ENCODE measurements at places on chromosomes 1 and 21.

DNA sequence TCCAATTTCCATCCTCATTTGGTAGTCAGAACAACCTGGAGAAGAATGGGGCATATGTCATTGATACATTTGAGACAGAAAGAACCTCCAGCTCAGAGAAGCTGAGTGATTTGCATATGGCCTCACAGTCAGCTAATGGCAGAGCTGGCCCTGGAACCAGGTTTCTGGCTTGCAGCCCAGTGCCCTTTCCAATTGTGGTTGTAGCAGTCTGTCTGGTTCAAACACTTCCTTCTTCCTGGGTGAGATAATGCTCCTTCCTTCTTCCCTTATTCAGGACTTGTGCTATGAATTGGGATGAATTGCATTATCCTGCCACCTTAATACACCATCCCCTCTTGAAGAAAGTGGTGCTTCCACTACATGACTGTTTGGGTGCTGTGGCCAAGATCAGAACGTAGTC lies 24.2 kb downstream of the SLC5A9 start:
- DNase-seq: no peak

DNA sequence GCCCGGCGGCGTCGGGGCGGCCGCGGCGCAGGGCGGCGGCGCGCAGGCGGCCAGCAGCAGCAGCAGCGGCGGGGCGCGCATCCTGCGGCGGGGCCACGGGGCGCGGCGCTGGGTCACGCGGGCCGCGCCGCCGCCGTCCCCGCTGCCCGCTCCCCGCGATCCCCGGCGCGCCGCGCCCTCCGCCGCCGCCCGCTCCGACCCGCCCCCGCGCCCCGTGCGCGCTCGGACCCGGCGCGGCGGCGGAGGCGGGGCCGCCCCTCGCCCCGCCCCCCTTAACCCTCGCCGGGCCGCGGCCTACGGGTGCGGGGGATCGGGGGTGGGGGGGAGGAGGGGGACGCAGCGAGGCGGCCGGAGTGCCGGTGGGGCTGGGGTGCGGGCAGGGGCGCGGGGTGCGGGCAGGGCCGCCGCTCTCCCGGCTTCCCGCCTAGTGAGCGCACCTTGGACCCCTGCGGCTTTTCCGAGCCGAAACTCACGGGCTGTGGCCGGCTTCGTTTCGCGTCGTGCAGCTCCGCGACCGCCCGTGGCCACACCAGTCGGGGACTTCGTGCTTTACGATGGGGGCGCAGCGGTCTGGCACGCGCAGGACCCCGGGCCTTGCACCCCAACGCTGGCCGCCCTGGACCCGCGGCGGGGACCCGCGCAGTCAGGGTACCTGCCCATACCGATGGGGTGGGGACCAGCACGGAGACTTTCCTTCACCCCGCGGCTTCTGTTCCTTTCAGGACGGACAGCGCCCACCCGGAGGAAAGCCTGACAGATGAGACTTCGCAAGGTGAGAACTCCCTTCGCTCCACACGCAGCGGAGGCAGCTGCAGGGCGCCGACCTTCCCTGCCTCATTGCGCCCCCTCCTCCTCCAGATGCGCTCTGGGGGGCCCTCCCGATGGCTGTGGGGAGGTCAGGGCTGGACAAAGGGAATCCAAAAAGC lies at the start of gene FNDC10:
Gene FNDC10, minus strand, starts transcription at position 201 of the 926 bp plus-strand sequence. Its CDS starts 120 bp downstream, at position 81.
- DNase-seq: no peak

GRCh38 chr1:23403038-23403336 lies 21.6 kb downstream of the TCEA3 start:
- no peak for DNase-seq

GRCh38 chr1:40308036-40308727 lies 8.9 kb downstream of the COL9A2 start:
- no peak for DNase-seq

GRCh38 chr1:218971156-218971555 lies 202.5 kb upstream of the LYPLAL1 start:
- no peak for DNase-seq

GRCh38 chr1:109821831-109822745 lies 58.4 kb upstream of the EPS8L3 start:
- no peak for DNase-seq

- no peak for DNase-seq
Observed at GRCh38 chr1:41383094-41383852, 22.0 kb downstream of the FOXO6 start.

- no peak for DNase-seq
Observed at GRCh38 chr1:31152181-31152795, 86.8 kb upstream of the PUM1 start.

- DNase-seq: no peak
Observed at GRCh38 chr1:245480393-245481120, 325.8 kb downstream of the KIF26B start.

DNA sequence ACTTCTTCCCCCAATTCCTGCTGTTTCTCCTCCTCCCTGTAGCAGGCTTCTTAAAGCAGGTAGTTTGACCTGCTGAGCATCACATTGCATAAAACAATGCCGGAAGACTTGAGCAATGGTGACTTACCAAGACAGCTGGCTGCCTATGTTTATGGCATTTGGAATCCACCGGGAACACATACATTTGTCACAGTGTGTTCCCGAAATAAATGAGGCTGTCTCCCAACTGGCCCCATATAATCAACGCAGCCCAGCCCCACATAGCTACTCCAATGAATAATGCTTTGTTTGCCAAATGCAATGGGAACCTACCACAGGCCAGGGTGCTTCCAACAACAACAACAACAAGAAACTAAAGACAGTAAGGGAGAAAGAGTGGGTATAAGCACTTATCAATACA lies 186.1 kb upstream of the MAP1LC3C start:
- DNase-seq: no peak

DNA sequence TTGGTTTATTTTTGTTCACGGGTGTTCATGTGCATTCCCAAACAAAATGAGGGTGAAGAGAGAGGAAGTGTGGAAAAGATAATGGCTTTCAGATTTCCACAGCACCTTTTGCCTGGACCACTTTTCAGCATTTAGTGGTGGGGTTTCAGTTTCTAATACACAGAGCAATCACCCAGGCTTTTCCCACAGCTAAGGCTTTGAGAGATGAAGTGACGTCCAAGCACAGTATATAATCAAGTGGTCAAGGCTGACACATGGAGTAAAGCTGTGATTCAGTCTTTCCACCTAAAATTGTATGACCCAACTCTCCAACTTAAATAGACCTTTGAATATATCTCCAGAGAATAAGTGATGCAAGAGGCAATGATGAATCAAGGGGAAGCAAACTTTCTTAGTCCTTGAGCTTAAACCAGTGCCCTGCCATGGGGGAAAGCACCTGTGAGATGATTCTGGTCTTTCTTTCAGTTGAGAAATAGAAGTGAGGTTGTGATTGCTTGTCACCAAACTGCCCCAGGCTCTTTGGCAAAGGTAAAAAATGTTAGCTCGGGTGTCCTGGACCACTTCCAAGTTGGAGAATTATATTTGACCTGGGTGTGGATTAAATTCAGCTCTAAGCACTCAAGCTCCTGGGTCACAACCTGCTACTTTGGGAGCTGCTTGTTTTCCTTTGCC lies 2.4 kb upstream of the PIK3R3 start:
- no peak for DNase-seq

DNA sequence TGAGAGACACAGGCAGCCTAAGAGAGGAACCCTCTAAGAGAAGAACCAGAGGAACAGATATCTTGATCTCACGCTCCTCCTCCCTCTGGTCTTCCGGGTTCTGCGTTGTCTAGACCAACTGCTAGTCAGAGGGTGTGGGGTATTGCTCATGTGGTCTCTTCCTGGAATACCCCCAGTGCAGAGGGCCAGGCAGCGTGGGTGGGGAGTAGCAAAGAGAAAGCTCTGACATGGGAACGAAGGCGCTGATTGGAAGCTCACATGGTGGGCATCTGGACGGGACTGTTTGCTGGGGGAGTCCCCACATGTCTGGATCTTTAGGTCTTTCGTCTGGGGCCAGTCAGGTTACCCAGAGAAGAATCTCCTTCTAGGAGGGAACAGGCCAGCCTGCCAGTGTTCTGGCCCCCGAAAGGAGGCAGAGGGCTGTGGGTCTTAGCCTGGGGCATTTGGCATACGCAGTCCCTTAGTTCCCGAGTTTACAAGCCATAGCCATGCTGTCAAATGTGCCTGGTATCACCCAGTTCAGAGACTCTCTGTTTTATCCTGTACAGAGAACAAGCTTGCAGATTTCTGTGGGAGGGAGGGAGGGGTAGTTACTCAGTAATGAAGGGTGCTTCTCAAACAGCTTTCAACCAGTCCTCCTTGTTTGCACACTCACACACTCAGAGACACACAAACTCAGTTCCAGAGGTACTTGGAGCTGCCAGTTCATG lies 18.3 kb upstream of the IL6R start:
- DNase-seq: no peak

DNA sequence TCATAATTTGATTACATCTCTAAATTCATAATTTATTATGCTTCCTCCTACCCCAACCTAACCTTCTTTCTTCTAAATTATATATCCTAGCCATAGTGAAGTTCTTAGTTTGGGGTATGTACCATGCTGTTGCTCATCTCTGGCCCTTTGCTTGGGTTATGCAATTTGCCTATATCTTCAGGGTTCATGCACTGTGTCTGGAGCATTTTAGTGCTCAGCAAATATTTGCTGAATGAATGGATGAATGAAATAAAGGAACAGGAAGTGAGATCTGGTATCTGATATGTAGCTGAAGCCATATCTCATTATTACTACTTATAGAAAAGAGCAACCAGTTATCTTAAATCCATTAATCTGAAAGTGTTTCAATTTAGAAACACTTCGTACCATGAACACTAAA lies 137.6 kb downstream of the GPATCH2 start:
- DNase-seq: no peak

DNA sequence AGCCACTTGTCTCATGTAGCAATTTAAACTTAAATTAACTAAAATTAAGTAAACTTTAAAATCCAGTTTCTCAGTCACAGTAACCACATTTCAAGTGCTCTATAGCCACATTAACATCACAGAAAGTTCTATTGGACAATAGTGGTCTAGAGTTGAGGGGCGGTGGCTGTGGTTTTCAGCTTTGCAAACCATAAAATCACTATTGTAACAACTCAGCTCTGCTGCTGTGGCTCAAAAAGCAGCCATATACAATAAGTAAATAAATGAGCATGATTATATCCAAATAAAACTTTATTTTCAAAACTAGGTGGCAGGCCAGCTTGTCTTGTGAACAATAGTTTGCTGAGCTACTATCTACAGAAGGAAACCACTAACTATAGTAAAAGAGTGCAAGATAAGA lies 43.4 kb upstream of the C1orf53 start:
- no peak for DNase-seq

- no peak for DNase-seq
Observed at GRCh38 chr21:45818904-45819285, 162.7 kb upstream of the COL6A1 start.
